ELR (cell line): ENCODE measurements at places on chromosomes 3 and 15.

GRCh38 chr3:4771243-4771642 is 208.0 kb upstream of the BHLHE40 start:
- DNase-seq, result no peak

DNA sequence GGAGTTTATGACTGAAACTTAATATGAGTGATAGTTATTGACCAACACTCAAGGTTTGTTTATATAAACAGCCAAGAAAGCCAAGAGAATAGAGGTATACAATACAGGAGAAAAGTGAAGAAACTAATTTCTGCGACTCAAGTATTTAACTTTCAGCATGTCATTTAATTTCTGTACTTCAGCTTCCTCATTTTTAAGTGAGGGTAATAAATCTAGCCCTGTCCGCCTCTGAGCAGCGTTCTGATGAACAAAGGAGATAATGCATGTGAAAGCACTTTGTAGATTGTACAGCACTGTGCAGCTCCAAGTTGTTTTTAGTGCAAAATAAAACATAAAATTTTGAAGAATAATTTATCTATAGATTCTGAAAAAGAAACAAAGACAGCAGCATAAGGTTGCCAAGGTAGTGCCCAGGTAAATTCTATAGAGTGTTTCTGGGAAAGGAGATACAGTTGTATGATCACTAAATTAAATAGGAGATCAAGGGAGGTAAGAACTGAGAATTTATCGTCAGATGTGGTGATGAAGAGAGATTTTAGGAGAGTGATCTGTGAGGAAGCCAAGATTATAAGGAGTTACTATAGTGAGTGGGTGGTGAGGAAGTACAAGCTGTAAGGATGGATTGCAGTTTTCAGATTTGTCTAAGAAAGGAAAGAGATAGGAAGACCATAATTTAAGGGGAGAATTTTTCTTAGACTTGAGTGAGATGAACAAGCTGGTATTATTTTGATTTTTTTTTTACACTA is 71.3 kb downstream of the RASA2 start:
- DNase-seq, result no peak

DNA sequence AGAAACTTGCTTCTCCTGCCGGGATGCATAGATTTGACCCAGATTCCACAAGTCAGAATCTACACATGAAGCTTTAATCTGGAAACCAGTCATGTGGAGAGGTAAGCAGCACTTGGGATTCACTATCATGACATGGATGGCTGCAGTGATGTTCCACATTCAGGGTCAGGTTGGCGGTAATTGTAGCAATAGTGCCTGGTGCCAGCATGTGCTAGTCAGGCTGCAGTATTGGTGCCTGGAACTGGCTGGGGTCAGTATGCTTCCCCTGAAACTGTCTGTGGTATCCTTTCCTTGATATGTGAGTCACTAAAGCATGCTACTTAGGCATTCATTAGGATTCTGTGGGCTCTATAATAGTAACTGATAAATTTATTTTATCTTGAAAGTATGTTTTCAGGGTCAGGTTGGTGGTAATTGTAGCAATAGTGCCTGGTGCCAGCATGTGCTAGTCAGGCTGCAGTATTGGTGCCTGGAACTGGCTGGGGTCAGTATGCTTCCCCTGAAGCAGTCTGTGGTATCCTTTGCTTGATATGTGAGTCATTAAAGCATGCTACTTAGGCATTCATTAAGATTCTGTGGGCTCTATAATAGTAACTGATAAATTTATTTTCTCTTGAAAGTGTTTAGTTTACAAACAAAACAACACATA is 1439.2 kb downstream of the ZPLD1 start:
- peak; percentile 25 for DNase-seq

DNA sequence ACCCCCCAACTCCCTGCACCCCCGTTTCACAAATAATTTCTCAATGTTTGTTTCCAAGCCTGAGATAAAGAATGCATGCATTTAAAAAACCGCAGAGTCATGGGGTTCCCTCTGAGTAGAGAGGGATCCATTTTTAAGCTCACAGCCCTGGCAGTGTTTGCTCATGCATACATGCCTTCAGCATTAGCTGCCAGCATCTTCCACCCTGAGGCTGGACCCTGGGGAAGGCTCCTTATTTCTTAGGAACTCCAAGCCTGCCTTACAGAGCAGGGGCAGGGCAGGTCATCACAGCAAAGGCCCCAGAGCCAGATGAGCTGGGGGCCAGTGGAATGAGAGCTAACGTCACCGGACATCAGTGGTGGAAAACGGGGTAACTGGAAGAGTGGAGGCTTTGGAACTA is 31.3 kb downstream of the TLE3 start:
- DNase-seq, result peak; percentile 60

DNA sequence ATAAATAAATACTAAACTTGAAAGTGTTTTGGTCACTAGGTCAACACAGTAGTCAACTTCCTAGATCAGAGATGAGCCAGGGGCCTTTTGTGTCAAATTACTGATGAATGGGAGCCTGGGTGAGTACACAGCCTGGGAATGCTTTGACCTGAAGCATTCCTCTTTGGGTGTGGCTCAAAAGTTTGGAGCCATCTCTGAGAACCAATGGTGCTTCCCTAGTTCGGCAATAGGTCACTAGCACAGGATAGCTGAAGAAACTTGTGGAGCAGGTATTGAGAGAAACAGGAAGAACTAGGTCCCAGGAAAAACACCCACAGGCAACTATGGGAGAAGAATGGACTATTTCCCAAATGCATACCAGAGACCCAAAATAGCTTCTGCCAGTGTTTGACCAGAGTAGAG is 56.6 kb upstream of the PLXND1 start:
- DNase-seq, result peak; percentile 29

DNA sequence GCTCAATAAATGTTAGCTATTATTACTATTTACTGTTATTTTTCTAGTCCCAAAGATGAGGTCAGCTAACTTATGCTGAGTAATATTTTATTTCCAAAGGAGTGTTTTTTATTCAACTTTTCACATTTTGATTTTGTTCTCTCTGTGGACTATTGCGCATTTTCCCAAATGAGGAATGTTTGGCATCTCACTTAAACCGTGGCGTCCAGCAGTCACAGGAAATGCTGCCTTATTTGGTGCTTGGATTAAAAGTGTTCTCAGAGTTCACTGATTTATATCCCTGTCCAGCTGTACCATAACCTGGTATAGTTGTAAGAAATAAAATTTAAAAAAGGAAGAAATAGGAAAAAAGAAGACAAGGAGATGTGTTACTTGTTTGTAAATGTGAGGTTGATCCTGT is 166.8 kb downstream of the THSD4 start:
- no peak for DNase-seq

- DNase-seq, result no peak
Measured at GRCh38 chr15:81560405-81560804, 186.4 kb upstream of the TMC3 start.

- DNase-seq, result peak; percentile 61
Measured at GRCh38 chr15:82128401-82129148, 82.8 kb upstream of the MEX3B start.

DNA sequence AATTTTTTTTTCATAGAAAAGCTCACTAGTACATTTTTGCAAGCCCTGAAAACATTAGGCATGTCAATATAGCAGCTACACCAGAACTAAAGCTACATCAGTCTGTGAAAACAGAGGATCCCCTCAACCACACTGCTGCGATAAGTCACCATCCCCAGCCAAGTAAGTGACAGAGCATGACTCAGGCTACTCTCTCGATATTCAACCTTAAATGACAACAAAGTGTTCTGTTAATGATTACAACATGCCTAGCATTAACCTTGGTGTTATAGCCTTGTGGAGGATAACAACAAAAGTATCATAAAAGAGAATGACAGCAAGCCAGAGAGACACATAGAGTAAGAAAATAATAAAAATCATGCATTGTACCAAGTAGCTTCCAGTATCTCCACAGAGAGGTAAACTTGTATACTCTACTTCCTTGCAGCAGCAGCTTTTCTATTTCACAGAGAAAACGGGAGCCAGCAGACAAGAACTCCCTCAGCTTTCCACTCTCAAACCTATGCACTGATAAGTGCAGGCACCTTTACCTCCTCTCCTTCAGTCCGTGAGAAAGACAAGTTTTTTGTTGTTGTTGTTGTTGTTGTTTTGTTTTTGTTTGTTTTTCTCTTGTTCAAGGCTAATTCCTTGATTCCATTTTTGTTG is 76.6 kb downstream of the GBE1 start:
- peak; percentile 31 for DNase-seq

GRCh38 chr15:98800437-98801233 is 152.3 kb downstream of the IGF1R start:
- peak; percentile 57 for DNase-seq

DNA sequence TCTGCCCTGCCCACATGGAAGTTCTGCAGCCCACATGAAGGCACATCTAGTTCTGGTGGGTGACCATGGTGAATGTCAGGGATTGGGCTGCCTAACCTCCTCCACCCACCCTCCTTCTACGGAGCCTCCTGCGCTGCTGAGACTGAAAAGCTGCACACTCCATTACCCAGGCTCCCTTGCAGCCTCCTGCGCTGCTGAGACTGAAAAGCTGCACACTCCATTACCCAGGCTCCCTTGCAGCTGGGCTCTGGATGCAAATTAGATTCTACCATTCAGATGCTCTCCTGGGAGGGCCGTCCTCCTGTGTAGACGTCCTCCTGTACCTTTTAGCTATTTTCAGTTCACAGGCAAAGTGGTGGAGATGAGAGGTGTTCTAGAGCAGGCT is 32.1 kb downstream of the POMGNT2 start:
- DNase-seq, result no peak

- no peak for DNase-seq
Measured at GRCh38 chr3:188316021-188316722, 162.2 kb downstream of the LPP start.

DNA sequence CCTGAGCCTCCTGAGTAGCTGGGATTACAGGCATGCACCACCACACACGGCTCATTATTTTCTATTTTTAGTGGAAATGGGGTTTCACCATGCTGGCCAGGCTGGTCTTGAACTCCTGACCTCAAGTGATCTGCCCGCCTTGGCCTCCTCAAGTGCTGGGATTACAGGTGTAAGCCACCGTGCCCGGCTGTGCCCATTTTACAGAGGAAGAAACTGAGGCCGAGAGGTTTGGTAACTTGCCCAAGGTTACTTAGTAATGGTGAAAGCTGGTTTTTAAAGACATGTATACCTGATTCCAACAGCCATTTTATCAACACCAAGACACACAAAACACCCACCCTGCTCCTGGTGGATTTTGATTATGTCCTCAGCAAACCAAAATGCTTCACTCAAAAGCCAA is 128.7 kb downstream of the SNRK start:
- DNase-seq, result no peak

- DNase-seq, result no peak
Measured at GRCh38 chr3:124174476-124174875, 182.6 kb upstream of the ROPN1 start.
